Suppressor macrophage (primary cell): ENCODE measurements at places on chromosomes 6 and 20.
A peak's percentile ranks its signal among the peaks of the same experiment; 100 is the strongest.

- peak; percentile 29 for DNase-seq
Measured at GRCh38 chr6:15770347-15771143, 107.7 kb upstream of the DTNBP1 start.

DNA sequence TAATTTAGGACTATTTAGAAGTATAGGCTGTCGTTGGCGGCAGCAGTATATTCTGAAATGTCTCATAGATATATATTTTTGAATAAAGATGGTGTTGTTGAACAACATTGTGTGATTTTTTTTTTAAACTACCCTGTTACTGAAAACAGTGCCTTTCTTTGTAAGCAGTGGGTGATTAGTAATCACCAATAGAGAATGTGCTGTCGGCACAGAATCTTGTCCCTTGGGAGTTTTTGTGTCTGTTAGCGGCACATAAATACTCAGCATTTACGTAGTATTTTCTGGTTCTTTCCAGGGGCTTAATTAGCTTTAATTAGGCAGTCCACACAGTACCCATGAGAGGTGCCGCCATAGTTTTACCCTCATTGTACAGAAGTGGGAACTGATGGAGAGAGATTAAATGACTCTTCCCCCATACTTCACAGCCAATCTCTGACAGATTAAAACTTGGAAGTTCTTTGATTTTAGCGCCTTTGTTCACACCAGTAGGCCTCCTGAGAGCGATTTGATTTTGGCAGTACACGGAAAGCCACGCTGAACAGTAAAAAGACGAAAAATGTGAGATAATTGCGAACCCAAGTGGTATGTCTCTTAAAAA is 58.8 kb downstream of the RPRD1B start:
- DNase-seq = no peak

- no peak for DNase-seq
Measured at GRCh38 chr20:53834062-53834442, 236.3 kb downstream of the BCAS1 start.

DNA sequence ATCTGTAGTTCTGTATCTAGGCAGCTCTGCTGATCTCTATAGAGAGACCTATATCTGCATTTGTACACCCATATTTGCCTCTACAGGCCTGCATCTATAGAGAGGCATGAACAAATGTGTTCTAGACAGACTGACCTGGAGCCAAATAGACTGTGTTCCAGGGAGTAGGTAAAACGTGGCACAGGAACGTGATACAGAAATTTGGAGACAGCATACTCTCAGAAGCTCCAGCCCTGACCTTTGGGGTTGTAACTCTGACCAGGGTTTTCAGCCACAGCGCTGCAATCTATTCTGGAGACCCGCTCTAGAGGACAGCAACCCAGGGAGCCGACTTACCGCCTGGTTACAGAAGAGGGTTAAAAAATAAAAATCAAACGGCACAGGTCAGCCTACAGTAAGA is 983 bp downstream of the RBBP9 start:
- no peak for DNase-seq

DNA sequence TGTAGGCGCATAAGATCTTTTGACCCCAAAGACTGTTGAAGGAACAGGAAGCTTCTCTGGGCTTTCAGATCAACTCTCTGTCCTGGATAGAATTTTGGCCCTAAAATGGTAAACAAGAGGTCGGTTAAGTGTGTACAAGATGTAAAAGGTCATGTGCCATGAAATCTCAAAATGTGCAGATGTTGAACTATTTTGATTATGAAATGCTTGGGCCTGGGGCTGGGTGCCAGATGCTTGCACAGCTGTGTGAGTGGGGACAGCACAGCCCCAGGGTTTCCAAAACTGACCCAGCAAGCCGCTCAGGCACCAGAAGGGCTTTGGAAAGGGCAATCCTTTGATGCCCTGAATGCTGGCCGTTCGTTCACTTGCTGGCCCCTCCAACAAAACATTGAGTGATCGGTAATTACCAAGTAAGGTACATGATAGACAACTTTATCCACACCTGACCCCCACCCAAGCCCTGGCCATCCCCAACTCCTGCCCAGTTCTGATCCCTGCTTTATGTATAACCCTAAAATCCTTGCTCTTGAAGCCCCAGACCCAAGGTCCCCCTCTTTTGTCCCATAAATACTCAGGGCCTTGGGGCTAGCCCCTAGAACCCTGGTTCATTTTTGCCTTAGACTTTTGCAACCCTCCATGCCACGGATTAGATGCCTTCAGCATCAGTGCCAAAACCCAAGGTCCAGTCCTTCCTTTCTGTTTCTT is 1.9 kb downstream of the TMEM239 start:
- DNase-seq = no peak

GRCh38 chr6:166045173-166045859 is 122.3 kb downstream of the TBXT start:
- no peak for DNase-seq

DNA sequence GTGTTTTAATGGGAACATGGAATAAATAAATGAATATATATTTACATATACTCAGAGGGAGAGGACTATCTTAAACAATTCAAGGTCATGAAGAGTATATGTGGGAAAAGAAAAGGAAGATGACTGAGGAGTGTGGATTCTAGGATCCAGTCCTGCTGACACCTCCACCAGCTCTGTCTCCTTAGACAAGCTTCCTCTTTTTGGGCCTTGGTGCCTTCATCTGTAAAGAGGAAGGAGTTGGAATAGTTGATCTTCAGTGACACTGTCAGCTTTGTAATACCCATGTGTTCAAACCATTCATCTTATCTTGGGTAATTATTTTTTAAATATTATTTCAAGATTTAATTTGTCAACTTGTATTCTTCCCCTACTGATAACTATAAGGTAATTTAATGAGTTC is 338.0 kb downstream of the ADGRB3 start:
- peak; percentile 45 for DNase-seq

GRCh38 chr6:129645830-129646579 is 64.0 kb downstream of the ARHGAP18 start:
- DNase-seq = no peak

- no peak for DNase-seq
Measured at GRCh38 chr20:49951151-49951550, 15.0 kb downstream of the RNF114 start.

GRCh38 chr6:22849921-22850320 is 280.6 kb downstream of the HDGFL1 start:
- no peak for DNase-seq

DNA sequence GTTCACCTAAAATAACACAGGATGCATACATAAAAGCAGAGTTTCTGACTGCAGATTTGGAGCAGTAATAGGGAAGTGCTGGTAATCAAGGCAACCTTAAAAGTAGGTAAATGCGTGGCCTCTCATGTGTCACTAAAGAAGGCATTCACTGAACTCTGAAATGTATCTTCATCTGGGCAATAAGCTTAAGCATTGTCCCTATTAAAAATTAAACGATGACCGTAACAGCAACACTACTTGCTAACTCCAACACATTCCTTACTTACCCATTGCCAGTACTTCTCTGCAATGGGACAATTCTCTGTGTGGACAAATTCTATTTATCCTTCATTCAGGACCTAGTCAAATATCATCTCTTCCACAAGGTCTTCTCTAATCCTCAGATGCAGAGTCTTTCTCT is 19.9 kb downstream of the ADGRF1 start:
- DNase-seq = no peak

DNA sequence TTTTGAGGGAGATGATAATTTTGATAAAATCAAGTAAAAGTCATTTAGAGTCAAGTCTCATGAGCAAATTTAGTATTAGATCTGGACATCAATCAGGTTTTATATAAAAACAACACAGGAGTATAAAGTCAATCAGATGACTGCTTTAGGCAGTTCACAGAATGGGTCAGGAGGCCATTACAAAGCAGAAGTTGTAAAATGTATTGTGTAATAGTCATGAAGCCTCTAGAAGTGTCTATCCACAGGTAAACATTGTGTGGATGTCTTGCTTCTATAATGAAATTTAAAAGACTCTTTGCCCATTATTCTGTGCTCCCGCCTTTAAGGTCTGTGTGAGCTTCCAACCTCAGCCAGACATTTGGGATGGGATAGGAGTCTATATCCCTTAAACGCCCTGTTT is 28.8 kb downstream of the MAP7 start:
- DNase-seq = peak; percentile 37

DNA sequence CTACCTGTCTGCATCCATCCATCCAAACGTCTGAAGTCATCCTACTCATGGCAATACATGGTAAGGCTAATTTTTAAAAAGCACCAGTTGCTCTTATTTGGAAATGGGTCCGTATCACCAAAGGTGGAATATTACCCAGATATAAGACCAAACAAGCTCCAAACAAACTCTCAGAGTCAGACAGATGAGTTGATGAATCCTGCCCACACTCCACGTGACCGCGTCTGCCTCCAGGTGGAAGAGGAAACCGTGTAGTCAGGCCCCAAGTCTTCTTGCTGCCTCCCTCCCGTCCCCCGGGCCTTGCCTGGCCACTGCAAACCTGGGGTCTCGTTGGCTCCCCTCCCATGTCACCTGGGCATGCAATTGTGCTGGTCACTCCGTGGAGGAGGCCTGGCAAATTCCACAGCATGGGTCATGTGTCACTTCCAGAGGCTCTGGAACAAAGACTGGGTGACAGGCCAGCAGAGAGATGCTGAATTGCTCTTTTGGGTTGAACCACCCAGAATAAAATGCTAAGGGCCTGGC is 31.8 kb downstream of the CTCFL start:
- DNase-seq = no peak

DNA sequence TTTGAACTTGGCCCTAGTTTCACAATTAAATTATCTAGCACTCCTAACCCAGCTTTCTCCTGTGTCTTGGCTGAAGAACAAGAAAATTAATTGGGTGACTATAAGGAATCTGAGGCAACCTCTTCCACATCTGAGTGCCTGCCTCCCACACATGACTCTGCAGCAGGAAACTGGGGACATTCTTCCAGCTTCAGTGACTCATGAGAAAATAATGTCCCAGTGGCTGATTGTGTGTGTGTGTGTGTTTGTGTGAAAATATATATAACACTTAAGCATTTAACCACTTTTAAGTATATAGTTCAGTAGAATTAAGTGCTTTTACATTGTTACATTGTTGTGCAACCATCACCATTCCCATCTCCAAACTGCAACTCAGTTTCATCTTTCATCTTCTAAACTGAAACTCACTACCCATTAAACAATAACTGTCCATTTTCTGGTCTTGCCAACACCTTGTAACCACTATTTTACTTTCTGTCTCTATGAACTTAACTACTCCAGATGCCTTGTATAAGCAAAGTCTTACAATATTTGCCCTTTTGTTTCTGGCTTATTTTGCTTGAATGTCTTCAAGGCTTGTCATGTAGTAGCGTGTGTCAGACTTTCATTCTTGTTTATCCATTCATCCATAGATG is 8.7 kb downstream of the TRIM38 start:
- DNase-seq = peak; percentile 78

DNA sequence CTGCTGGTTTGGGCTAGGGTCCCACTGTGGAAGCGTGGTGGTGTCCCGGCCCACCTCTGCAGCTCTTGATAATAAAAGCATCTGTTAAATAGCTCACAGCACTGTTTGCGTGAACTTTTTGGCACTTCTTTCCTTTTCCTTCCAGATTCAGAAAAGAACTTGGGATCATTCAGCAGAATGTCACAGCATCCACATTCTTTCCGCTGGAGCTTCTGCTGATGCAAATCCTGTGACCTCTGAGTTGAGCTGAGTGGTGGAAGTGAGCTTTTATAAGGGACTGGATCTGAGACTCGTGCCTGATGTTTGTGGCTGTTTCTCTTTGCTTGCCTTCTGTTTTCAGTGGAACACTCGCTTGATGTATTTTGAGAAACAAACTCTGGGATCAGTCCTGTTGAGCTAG is 3.9 kb downstream of the OSBPL2 start:
- DNase-seq = no peak

- DNase-seq = no peak
Measured at GRCh38 chr20:54037525-54037924, 32.9 kb downstream of the BCAS1 start.

DNA sequence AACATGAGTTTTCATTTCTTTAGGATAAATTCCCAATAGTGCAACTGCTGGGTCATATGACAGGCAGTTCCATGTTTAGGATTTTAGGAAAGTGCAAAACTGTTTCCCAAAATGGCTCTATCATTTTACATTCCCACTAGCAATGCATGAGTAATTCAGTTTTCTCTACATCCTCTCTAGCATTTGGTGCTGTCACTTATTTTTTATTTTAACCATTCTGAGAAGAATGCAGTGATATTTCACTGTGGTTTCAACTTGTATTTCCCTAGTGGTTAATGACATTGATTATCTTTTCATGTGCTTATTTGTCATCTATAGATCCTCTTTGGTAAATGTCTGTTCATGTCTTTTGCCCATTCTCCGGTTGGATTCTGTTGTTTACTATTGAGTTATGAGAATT is 82.7 kb downstream of the PHIP start:
- no peak for DNase-seq

DNA sequence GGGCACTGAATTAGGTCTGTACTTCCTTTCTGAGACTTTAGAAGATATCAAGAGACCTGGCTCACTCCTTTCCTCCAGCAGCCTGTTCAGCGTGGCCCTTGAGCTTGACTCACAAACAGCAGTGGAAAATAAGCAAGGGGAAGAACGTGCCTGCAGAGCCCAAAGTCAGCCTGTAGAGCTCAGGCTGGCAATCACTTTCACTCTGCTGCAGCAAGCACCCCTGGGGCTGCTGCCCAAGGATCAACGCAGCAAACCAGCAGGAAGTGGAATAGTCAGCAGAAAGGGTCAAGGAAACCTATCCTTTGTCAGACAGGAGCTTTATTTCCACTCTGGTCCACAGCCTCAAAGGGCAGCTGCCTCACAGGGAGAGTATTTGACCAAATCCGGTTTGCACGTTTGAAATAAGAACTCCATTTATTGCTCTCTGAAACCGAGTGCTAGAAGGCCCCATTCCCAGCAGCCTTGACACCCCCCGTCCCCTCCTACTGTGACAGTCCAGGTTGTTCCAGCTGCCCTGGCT is 77.4 kb downstream of the PRDM1 start:
- DNase-seq = peak; percentile 84

DNA sequence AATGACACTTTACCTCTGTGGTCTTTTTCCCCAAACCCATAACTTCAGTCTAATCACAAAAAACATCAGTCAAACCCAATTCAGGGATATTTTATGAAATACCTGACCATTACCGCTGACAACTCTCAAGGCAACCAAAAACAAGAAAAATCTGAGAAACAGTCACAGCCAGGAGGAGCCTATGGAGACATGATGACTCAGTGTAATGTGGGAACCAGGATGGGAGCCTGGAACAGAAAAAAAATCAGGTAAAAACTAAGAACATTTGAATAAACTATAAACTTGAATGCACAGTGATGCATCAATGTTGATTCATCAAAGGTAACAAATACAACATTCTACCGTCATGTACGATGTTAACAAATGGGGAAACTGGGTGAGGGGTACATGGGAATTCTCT is 84.1 kb upstream of the TSHZ2 start:
- no peak for DNase-seq
